ENCODE measurements at places on chromosomes 11 and 22. TPM values are rescaled to one million over a fixed set of nuclear protein-coding genes. Genes with fewer than 3 reads are reported as not detected.

The RNF214 gene
- total RNA-seq: 12.6 TPM

The C11orf21 gene
- not detected for total RNA-seq

The VPREB1 gene
- not detected for total RNA-seq

The TESMIN gene
- total RNA-seq: 0.57 TPM

The FOSL1 gene
- total RNA-seq: 76.5 TPM

The DCHS1 gene
- total RNA-seq: 44.0 TPM

The MMP8 gene
- not detected for total RNA-seq

The AGBL2 gene
- 4.4 TPM for total RNA-seq

The DERL3 gene
- 0.43 TPM for total RNA-seq

The SLC22A8 gene
- not detected for total RNA-seq

The NPAT gene
- total RNA-seq: 9.2 TPM

The CFAP300 gene
- total RNA-seq: 5.9 TPM

The PARVG gene
- not detected for total RNA-seq

The STX5 gene
- total RNA-seq: 70.2 TPM
